Epithelial cell of esophagus (primary cell): ENCODE measurements at places on chromosomes 11 and 22.

DNA sequence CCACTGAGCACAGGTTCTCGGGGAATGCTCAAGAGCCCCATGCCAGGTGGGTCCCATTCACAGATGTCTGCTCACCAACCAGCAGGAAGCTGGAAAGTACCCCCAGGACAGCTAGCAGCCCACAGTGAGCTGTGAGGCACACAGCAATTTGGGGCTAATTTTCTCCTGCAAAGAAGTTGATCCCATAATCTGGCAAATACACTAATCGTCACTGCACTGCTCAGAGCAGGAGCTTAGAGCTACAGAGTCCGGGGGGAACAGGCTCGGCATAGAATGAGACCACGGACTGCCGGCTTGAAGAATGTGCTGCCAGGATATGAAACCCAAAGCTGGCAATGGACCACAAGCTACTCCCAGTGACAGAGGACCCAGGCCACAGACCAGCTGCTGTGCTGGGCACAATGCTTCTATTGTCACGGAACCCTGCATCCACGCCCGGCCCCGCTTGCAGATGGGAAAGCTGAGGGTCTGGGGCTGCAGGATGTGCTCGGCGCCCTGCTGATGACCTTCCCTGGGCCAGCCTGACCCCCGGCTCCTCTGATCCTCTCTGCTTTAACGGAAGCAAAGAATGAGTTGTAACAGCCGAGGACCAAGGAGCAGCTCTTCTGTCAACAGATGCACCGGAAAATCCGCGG is 239.7 kb downstream of the CTTN start:
- DNase-seq, result no peak

DNA sequence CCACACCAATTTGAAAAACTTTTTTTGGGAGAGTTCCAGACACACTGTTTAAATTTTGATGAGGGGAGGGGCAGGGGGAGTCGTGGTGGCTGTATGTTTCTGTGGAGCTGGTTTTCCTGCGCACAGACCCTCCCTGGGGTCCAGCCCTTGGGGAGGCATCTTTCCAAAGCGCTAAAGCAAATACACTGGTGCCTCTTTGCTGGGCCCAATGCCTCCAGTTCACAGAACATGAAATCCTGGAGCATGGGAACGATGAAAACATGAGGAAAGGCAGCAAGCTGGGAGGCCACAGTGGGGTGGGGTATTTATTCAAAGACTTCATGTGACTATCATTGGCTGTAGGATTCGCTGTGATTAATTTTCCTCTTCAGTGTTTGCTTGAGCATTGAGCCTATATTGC is 135.3 kb downstream of the CCDC34 start:
- no peak for DNase-seq

- DNase-seq, result peak; percentile 68
Observed at GRCh38 chr11:130314184-130314749, 450 bp downstream of the ZBTB44 start.

DNA sequence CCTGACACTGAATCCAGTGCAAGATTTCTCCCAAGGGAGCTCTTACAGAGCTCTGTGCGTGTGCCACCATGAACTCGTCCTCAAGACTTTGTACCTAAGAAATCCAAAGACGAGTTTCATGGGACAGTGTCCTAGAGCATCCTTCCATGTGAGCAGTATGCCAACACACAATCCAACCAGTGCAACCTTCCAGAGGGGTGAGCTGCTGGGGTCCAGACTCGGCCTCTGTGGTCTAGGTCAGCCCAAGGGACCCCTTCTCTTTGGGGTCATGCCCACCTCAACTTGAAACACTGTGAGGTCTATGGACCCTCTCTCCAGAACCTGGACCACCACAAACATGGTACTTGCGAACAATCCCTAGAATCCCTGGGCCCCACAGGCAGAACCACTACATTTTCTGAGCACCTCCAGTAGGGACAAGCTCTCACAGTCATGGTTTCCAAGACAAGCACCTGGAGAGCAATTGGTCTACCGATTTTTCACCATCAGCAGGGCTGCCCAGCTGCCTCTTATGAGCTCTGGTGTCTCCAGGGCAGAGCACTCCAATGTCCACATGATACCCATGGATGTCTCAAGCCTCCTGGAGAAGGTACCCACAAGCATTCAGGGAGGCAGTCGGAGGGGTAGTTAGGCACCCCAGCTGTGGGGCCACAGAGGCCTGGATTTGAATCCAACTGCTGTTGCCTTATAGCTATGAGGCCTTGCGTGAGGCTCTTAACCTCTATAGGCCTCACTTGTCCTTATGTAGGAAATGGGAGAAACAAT is 7.7 kb downstream of the CHST1 start:
- no peak for DNase-seq

GRCh38 chr11:23604966-23605365 is 744.7 kb upstream of the CCDC179 start:
- no peak for DNase-seq

GRCh38 chr11:8022876-8023275 is 35.7 kb downstream of the EIF3F start:
- no peak for DNase-seq

GRCh38 chr11:61290905-61291690 is 4.0 kb downstream of the VWCE start:
- DNase-seq, result no peak

- DNase-seq, result no peak
Observed at GRCh38 chr22:21926728-21927127, 25.9 kb downstream of the PPM1F start.

GRCh38 chr11:8719211-8719649 is 36.6 kb downstream of the RPL27A start:
- peak; percentile 91 for DNase-seq

DNA sequence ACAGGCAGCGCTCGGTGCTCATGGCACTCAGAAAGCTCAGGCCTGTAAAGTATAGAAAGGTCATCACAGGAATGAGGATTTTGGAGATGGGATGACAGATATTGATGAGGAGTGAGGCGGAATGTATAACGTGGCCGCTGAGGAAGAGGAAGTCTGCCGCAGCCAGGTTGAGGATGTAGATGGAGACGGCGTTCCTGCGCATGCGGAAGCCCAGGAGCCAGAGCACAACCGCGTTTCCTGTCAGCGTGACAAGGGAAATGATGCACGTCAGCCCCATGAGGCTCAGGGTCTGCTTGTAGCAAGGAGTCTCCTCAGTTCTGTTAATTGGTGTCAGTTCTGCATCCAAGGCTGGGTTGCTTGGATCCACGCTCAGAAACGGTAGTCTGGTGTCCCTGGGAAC is 33.1 kb upstream of the MRGPRX1 start:
- no peak for DNase-seq

- no peak for DNase-seq
Observed at GRCh38 chr22:50141462-50141861, 29.1 kb upstream of the PANX2 start.

DNA sequence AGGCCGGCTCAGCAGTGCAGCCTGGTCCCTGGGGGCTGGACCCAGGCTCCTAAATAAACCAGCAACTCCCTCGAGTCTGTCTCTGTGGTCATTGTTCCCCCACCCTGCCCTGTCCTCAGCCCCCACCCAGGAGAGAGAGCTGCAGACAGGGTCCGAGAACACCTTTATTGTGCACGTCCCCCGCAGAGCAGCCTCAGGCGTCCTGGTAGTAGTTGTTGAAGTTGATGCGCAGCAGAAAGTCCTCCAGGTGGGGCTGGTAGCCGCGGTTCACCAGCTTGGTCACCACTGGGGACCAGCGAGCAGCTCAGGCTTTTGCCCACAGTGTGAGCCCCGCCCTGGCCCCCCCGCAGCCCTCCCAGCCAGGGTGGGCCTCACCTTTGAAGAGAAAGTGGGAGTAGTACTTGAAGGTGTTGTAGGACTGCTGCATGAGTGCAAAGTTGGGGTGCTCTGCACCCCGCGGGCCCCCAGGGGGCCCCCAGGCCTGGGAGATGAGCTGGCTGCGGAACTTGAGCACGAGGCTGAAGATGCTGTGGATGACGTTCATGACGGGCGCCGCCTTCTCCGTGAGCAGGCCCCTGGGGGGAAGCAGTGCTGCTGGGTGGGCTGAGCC is 16.8 kb downstream of the SELENOO start:
- DNase-seq, result no peak

- peak; percentile 81 for DNase-seq
Observed at GRCh38 chr22:29306835-29307595, 565 bp downstream of the GAS2L1 start.

DNA sequence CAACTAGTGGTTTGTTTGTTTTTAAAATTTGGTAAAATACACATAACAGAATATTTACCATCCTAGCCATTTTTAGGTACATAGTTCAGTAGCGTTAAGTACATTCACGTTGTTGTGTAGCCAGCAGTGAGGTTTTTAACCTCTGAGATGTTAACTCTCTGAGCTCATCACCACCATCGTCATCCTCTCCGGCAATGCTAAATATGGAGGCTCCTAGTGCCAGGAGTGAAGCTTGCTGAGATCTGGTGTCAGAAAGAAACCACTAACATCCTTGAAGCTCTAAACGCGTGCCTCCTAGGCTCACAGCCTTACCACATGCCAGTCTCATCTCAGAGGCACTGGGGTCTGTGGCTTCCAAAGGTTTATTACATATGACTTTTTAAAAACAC is 330.2 kb upstream of the B3GAT1 start:
- DNase-seq, result no peak

DNA sequence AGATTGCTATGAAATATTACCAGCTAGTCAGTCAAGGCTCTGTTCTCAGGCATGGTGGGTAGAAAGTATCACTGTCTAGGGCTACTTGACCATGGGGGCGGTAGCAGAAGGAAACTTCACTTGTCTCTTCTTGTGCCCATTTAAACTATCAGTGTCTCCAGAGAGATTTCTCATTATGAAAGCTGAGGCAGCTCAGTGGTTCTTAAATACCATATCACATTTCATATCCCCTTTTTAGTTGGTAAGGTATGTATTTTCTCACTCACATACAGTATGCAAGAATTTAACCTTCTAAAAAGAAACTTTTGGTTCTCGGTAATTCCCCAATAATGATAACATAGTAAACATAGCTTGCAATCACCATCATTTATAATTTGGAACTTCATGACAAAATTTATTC is 1180.0 kb upstream of the TENM4 start:
- no peak for DNase-seq

DNA sequence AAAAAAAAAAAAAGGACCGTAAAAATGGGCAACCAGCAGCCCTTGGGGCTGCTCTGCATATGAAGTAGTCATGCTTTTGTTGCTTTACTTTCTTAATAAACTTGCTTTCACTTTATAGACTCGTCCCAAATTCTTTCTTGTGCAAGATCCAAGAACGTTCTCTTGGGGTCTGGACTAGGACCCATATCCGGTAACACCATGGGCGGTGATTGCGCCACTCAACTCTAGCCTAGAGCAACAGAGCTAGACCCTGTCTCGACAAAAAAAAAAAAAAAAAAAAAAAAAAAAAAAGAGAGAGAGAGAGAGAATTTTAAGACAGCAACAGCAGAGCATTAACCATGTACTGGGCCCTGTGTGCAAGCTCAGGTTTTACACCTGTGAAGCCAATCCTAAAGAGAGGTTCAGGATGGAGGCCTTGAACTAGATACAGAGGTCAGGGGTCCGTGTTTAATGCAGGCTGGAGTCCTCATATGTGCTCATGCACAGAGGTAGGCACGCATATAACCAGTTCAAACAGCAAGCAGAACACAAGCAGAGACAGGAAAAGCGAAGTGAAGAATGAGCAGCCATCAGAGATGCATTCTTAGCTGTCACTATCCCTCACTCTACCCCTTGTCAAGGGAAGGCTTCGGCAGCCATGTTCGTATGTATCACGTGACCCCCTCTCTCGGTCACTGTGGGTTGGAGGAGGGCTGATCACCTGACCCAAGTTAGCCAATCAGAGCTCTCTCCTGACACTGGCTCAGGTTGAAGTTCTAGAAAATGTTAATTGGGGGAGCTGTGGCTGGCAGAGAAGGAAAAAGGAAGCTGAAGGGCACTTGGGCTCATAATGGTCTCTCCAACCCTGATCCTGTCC is 16.7 kb upstream of the SYT12 start:
- DNase-seq, result peak; percentile 20
